Mucosa of gallbladder (tissue), 1 donor: ENCODE measurements at places on chromosomes 16 and 17.
A peak's percentile ranks its signal among the peaks of the same experiment; 100 is the strongest.

DNA sequence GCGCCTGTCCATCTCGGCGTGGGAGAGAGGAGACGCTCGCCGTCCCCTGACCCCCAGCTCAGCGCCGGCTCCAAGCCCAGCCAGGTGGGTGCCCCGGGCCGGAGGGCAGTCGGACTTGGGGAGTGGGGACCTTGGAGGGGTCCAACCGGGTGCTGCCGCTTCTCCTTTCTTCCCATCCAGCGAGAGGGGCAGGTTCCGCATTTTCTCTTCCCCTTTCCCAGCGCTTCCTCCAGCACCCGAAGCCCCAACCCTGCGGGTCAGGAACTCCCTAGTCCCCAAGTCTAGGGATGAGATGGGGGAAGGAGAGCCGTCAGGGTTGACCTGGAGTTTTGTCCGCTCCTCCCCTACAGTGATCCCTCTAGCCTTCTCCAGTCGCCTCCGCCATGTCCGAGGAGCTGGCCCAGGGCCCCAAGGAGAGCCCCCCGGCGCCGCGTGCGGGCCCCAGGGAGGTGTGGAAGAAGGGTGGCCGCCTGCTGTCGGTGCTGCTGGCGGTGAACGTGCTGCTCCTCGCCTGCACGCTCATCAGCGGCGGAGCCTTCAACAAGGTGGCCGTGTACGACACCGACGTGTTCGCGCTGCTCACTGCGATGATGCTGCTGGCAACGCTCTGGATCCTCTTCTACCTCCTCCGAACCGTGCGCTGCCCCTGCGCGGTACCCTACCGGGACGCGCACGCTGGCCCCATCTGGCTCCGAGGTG is at the start of gene OTOP2:
OTOP2 (plus strand) TSS at position 24 of the 699 bp plus-strand sequence; CDS start at position 384, 360 bp downstream.
- no peak for DNase-seq

GRCh38 chr16:83212301-83212841 is 585.6 kb downstream of the CDH13 start:
- DNase-seq: no peak

GRCh38 chr17:69908626-69909368 is 166.2 kb upstream of the KCNJ16 start:
- DNase-seq: no peak

- DNase-seq: no peak
Measured at GRCh38 chr17:18028952-18029540, 9.9 kb downstream of the ATPAF2 start.

- DNase-seq: no peak
Measured at GRCh38 chr17:74146196-74146595, 57.3 kb upstream of the RPL38 start.

GRCh38 chr17:18987230-18987610 is 17.3 kb downstream of the FAM83G start:
- no peak for DNase-seq

DNA sequence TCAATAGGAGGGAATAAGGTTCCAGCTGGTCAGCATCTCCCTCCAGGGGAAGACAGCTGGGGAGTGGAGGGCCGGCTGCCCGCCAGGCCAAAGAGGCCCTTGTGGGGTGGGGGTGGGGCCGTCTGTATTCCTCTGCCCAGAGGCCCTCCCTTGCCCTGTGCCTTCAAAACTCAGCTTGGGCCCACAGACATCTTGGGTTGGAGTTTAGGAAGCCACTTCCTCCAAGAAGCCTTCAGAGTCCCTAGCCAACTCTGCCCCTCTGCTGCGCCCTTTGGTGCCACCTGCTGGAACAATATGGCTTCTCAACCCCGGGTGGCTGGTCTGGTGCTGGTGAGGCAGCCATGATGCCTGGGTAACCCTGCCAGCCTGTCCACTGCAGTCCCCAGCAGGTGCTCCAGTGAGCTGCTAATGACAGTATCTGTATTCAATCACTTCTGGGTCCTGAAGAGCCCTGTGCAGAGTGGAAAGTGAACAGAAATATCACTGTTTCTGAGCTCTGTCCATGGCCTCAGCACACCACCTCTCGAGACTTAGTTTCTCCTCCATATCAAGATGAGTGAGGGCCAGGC is 16.7 kb downstream of the HSD11B2 start:
- DNase-seq: no peak

GRCh38 chr17:4365103-4365627 is 1.3 kb downstream of the UBE2G1 start:
- peak; percentile 92 for DNase-seq

- no peak for DNase-seq
Measured at GRCh38 chr16:30527635-30528178, 1.3 kb upstream of the ZNF768 start.

DNA sequence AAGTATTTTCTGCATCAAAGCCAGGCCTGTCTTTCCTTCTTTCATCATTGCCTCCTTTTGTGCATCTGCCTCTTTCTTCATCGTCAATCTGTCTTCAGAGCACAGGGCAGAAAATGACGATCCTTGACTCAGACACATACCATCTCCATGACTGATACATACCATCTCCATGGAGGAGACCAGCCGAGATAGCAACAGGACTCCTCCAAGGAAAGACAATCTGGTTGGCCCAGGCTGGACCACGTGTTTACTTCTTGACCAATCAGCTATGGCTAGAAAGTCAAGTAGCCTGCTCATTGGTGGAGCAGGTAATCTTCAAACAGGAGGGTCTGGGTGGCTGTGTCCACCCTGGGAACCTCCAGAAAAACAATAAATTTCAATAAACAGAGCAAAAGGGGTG is 164.6 kb downstream of the CPPED1 start:
- no peak for DNase-seq

DNA sequence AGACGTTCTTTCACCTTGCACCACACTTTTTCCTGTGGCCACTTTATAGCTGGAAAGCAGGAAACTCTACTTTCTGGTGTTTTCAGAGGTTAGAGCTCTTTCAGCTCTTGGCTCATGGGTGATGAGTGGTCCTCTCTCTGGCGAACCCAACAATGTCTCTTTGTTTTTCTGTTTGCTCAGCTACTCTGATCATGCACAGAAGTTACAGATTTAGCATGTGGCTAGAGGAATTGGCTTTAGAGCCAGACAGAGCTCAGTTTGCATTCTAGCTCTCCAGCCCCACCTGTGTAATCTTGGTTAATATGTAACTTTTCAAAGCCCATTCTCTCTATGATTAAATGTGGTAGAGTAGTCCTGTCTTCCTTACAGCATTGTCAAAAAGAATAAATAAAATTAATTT is 225.2 kb downstream of the HAPSTR1 start:
- DNase-seq: no peak

DNA sequence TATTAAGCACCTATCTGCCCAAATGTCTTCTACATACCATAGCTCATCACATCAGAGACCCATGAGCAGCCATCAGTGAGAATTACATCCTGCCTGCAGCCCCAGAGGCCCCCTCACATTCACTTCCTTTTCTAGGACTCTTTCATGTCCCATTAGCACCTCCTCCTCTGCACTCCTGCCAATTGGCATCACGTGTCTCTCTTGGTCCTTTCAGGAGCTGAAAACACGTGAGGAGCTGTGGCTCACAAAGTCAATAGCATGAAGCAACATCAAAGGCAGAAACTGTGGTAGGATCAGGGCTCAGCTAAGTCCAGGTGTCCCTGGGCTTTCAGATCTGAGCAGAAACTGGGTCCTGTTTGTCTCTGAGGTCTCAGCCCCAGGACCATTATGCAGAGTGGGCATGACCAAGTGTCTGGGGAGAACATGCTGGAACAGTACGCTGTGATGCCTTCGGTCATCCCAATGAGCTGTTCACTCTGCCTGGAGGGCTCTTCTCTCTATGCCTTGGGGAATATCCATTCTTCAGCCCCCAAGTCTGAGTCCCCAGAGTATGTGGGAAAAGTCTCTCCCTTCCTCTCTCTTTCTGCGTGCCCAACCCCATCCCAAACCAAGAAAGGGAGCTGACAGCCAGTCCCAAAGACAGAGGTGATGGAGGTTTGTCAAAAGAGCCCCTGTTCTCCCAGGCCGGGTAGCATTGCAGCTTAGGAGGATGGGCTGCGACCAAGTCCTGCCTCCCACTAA is 457.0 kb upstream of the CDH5 start:
- peak; percentile 26 for DNase-seq

GRCh38 chr17:75468291-75468754 is 11.9 kb downstream of the TMEM94 start:
- no peak for DNase-seq

DNA sequence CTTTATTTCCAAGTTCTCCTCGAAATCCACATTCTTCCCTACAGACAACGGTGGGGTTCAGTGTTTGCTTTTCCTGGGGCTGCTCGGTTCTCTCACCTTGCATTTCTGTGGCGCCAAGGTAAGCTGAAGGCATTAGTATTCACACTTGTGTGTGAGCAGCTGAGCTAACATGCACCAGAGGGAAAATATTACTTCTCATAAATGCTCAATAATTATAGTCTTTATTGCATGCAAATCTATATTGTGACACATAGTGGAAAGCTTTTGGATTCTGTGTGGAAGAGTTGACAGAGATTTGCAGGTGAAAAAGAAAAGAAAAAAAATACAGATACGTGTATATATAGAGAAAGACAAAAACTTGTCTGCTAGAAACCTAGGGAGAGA is 411.8 kb downstream of the MAF start:
- DNase-seq: no peak

DNA sequence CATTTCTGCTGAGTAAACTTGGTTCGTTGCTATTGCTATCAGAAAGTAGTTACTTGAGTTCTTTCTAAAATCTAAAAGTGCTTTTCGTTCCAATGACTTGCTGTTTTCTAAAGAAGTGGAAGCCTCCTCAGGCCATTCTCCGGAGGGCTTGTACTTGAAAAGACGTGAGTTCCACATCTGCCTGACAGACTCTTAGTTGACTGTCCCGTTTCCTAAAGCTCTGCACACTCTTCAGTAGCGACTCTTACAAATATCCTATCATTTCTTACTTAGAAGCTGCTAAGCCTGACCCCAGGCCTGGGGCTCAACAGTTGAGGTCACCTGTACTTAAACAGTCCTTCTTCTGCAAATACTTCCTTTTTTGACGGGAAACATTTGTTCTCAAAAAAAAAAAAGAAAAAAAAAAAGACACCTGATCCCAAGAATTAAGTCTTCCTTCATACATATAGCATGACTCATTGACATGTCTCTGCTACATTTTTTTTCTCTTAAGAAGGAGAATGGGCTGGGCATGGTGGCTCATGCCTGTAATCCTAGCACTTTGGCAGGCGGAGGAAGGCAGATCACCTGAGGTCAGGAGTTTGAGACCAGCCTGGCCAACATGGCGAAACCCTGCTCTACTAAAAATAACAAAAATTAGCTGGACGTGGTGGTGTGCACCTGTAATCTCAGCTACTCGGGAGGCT is 61.5 kb downstream of the DHRS7C start:
- no peak for DNase-seq

DNA sequence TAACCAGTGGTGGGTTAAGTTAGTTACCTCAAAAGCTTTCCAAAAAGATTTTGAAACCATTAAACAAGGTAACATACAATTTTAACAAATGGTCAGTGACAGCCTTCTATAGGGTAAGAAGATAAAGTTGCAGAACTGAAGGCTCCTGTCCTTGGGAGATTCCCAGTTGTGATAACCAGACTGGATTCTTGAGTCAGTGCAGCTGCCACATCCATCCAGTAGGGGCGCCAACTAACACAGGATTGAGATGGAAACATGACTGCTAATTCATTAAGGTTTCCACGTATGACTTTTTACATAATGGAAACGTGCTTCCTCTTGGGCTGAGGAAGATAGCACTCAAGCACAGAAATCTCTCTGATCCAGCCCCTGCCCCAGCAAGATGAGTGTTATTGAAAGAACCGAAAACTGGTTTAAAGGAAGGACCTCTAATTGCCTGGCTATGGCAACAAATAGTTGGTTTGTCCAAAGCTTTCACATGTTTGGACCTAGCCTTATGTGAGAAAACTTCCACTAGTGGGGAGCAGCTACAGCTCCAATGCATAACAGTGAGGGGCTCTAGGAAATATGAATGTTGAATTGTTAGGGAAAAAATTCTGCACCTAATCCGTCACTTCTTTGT is 269.8 kb upstream of the MYOCD start:
- DNase-seq: no peak

DNA sequence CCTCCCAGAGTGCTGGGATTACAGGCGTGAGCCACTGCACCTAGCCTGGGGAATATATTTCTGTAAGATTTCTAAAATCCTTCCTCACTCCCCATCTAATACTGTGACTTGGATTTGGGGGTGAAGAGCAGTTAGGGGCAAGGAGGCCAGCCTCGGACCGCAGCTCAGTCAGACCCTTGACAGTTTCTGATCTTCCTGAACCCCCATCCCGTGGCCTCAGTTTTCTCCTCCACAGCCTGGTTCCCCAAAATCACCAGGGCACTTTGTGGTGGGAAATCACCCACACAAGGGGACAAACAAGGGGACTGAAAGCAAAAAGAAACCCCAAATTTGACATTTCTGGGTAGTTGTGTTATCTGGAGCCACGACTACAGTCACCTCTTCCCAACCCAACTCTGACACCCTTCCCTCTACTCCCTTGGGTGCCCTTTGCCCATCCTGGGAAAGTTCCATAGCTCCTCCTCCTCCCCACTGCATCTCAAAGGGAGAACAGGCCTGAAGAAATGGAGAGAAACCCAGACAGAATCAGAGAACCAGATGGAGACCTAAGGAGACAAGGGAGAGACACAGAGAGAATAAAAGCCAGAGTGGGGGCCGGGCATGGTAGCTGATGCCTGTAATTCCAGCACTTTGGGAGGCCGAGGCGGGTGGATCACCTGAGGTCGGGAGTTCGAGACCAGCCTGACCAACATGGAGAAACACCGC is 2.8 kb upstream of the STAT5A start:
- no peak for DNase-seq

DNA sequence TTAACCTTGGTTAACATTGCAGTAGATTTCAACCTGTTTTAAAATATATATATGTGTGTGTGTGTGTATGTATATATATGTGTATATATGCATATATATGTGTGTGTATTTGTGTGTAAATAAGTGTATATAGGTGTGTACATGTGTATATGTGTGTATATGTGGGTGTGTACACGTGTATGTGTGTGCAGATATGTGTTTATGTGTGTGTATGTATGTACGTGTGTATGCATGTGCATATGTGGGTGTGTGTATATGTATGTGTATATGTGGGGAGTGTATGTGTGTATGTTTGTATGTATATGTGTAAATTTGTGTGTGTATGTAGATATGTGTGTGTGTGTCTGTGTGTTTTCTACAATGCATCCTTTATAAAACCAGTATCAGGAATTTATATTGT is 205.5 kb upstream of the FOXF1 start:
- no peak for DNase-seq

DNA sequence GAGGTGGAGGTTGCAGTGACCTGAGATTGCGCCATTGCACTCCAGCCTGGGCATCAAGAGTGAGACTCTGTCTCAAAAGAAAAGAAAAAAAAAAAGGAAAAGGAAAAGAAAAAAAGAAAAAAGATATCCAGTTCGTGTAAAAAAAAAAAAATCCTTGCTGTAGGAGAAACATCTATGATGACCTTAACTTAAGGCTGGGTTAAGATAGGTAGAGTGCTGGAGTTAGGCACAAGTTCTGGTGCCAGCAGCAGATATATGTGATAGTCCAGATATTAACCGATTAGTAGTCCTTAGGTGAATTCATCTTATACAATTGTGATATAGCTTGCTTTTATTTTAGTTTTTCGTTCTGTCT is 17.2 kb downstream of the PSMD11 start:
- no peak for DNase-seq
